ENCODE measurements at places on chromosomes 13 and 19. TPM values are rescaled to one million over a fixed set of nuclear protein-coding genes. Genes with fewer than 3 reads are reported as not detected.

- DNase-seq, result no peak
These were observed 3.3 kb upstream of the PEX11G start for GRCh38 chr19:7492142-7492541.

Gene IGFL1
- total RNA-seq, result not detected

DNA sequence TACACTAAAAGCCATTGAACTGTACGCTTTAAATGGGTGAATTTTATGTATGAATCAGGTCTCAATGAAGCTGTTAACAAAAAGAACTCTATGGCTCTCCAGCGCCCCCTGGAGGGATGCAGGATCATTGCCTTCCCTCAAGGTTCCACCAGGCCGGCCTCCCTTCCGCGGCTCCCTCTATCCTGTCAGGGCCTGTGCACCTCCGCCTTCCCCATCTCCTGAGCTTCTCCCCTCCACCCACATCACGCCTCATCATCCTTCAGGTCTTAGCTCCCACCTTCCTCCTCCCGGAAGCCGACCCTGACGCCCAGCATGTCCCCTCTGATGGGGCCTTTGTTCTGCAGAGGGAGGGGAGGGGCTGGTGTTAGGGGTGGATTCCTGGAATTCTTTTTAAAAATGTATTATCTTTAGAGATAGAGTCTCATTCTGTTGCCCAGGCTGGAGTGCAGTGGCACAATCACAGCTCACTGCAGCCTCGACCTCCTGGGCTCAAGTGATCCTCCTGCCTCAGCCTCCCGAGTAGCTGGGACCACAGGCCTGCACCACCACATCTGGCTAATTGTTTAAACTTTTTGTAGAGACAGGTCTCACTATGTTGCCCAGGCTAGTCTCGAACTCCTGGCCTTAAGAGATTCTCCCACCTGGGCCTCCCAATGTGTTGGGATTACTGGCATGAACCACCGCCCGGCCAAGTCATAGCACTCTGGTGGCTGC is 27.7 kb downstream of the MEIS3 start:
- peak; percentile 46 for DNase-seq

- no peak for DNase-seq
These were observed 12.3 kb downstream of the KCNN4 start for GRCh38 chr19:43768273-43769050.

Gene PRKACA
- 43.6 TPM for total RNA-seq

- no peak for DNase-seq
These were observed 555 bp downstream of the SCAF1 start for GRCh38 chr19:49642492-49643035.

DNA sequence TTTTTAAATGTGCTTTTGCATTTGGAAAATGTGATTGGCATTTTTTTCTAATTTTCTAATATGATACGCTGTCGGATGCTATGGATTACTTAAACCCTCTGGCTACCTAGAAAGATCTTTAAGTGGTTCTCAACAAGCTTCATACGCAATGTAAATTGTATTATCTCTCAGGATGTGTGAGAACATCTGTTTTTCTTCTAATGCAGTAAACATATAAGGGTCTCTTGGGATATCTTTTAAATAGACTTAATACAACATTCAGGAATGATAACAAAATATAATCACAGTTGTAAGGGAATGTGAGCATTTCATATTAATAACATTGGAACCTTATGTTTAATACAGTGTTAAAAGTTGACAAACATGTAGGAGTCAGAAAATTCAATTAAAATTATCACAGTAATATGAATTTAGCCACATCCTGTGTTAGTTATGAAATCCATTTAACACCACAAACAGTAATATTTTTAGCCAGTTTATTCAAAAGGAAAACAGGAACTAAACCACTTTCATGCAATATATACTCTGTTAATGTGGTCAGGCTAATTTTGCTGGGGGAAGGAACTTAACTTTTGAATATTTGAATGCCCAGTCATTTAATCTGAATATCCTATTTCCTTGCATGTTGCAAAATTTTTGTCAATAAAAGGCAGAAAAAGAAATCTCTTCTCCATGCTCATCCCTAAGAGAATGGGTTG is 15.0 kb upstream of the ALOX5AP start:
- DNase-seq, result no peak

DNA sequence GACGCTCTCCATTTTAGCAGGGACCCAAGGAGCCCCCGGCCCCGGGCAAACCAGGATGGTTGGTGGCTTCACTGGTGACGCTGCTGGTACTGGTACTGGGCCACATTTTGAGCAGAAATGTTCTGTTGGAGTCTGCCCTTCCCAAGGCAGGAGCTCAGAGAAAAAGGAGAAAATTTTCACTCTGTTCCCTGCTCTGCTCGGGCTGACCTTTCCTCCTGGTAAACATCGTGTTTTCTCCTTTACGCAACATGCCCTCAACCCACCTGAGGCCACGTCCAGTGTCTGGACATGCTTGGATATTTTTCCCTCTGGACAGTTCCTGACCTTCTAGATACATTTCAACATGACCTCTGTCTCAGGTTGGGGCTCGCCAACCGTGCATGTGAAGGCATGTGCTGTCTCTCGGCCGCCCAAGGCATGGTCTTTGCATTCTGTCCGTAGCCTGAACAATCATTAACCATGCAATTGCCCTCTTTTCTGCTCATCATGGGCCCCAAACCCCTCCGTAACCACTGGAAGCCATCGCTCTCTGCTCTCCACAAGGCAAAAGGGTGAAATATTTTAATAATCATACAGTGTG is 115.2 kb upstream of the PEG3 start:
- DNase-seq, result no peak

DNA sequence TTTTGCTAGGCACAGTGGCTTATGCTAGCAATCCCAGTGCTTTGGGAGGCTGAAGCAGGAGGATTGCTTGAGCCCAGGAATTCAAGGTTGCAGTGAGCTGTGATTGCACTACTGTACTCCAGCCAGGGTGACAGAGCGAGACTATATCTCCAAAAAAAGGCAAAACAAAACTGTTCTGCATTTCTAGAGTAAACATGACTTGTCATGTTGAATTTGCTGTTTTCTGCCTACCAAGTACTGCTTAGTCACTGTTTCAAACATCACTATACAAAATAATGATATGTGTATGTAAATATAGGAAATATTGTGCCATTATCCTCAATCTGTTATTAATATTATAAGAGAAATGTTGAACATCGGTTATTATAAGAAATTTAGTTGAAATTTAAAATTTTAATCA is 9.2 kb downstream of the RFC3 start:
- no peak for DNase-seq

DNA sequence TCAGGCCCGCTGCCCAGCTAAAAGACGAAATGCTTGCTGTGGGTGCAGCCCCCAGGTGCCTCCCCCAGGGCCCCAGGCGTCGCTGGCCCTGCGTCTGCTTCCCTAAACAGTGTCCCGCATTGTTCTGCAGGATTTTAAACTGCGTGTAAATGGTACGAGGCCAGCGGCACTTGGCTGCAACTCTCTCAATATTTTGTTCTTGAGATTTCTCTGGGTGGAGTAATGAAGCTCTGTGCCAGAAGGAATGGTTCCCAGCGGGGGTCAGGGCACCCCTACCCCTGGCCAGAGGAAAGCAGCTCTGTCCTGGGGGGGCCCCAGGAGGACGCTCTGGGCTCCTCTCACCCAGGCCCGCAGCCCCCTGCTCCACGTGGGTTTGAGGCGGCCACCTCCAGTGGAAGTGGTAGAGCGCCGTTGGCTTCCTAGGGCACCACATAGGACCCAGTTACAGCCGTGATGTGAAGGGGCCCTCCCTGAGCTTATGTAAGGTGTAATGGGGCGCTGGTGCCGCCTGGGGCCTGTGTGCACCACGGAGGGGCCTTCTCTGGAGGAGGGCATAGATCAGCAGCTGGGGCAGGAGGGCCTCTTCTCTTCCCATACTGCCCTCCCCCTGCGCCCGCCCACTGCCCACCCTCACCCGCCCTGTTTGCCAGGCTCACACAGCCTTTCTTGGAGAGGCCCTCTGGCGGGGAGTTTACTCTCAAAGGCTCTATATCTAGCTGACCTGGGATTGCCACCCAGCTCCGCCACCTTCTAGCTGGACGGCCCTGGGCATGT is 19.8 kb downstream of the PAK4 start:
- no peak for DNase-seq

GRCh38 chr19:49591731-49592485 is 926 bp downstream of the PRR12 start:
- peak; percentile 49 for DNase-seq

- DNase-seq, result no peak
These were observed 18.5 kb downstream of the MAN2B1 start for GRCh38 chr19:12648088-12648487.

DNA sequence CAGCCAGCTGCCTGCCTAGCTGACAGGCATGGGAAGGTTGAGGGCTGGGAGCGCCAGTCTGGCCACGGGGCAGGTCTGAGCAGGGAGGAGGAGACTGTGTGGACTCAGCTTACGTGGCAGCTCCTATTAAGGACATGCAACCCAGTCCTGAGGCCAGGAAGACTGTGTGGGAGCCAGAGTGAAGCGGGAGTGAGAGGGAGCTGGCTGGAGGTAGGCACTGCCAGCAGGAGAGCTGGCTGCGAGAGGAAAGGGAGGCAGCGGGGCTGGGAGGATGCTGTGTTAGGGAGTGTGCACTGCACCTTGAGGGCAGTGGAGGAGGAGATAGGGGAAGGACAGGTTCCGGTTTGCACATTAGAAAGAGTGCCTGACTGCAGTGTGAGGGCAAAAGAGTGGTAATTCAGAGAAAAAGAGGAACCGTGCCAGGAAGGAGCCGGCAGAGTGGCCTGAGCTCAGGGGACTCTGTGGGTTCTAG is 99.2 kb downstream of the SLC7A1 start:
- no peak for DNase-seq

Gene SUGP2
- 24.7 TPM for total RNA-seq

Gene FUT2
- total RNA-seq, result under 0.01 TPM

DNA sequence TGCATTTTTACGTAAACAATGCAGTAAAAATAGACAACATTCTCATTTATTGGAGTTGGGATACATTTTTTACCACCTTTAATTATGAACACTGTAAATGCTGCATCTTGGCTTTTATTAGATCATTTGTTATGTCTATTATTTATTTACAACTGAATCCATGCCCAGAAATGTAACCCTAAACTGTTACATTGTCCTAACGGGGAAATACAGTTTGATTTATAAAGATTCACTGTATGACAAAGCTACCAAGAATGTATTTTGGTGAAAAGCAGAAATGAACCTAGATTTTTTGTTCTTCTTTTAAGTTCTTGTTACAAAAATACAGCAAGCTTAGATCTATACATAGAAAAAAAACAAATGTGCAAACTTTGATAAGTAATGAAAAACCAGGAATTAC is 1.1 kb downstream of the METTL21C start:
- DNase-seq, result peak; percentile 37

DNA sequence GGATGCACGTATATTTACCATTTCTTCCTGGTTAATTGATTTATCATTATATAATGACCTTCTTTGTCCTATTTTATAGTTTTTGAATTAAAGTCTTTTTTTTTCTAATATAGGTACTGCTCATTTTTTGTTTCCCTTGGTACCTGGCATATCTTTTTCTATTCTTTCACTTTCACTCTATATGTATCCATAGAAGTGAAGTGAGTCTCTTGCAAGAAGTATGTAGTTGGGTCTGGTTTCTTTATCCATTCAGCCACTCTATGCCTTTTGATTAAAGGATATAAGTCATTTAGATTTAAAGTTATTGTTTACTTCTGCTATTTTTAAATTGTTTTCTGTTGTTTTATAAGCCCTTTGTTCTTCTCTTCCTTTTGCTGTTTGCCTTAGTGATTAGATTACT is 194.3 kb upstream of the SLITRK6 start:
- DNase-seq, result no peak

DNA sequence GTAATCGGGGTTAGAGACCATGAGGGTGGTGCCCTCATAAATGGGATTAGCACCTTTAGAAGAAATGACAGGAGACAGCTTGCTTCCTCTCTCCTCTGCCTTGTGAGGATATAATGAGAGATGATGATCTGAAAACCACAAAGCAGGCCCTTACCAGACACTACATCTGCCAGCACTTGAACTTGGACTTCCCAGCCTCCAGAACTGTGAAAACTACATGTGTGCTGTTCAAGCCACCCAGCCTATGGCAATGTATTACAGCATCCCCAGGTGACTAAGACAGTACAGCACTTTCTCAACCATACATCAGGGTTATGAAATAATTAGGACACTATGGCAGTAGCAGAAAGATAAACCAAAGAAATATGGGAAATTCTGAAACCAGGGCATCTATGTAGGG is 7.4 kb downstream of the ZNF564 start:
- no peak for DNase-seq

GRCh38 chr13:20221772-20222171 is 10.3 kb downstream of the GJB6 start:
- no peak for DNase-seq

All from fibroblast of lung (primary cell).